ENCODE measurements at places on chromosomes 6 and 20.

GRCh38 chr6:40438246-40438887 lies 148.8 kb downstream of the LRFN2 start:
- DNase-seq = no peak

DNA sequence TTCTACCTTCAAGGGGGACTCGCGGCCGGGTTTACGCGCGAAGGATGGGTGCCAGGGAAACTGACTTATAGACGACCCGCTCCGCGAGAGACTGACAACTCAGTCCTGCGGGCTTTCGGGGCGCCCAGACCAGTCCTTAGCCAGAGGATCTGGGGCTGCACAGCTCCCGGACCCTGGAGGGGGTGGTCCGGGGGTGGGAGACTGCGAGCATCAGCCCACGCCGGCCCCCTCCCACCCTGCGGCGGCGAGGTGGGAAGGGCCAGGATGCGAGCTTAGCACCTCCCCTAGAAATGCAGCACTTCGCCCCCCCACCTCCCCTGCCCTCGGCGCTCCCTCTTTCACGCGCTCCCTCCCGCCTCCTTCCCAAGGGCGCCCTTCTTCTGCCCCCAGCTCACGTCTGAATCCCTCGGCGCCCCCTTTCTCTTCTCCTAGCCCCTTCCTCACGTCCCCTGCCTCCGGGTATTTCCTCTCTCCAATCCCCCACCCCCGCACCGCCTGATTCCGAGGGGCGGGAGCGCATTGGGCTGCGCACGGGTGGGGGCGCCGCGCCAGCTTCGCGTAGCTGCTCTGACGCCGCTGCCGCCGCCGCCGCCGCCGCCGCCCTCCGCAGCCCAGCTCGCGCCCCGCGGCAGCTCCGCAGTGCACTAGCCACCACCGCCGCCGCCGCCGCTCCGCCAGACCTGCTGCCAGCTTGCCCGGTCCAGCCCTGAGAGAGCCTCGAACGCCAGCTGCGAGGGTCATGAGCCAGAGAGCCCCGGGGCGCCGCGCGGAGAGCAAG lies at the start of gene SLC32A1:
Gene SLC32A1 (plus strand): TSS at position 639 of the 778 bp plus-strand sequence. CDS start 239 bp downstream, outside the sequence.
- no peak for DNase-seq

DNA sequence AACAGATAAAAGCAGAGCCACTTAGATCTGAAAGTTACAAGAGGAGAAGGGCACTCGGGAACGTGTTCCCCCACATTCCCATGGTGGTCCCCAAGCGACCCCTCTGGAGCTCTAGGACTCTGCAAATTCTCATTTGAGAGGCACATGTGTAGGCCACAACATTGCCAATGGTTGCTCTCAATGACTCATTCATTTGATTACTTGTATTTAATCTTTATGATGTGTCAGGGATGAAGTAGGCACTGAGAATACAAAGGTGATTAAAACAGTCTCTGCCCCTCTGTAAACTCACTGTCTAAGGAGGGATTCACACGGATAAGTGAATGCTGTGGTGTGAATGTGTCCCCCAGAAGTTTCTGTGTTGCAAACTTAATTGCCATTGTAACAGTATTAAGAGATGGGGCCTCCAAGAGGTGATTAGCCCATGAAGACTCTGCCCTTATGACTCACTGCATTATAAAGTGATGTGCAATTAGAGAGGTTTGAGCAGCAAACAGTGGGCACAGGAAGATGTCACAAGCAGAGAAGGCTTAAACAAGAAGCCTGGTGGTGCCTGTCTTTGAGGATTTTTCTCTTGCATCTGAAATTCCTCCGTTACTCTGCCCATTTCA lies 34.0 kb upstream of the TRAM2 start:
- DNase-seq = no peak

- no peak for DNase-seq
Observed at GRCh38 chr6:32132110-32132509, 2.0 kb upstream of the FKBPL start.

DNA sequence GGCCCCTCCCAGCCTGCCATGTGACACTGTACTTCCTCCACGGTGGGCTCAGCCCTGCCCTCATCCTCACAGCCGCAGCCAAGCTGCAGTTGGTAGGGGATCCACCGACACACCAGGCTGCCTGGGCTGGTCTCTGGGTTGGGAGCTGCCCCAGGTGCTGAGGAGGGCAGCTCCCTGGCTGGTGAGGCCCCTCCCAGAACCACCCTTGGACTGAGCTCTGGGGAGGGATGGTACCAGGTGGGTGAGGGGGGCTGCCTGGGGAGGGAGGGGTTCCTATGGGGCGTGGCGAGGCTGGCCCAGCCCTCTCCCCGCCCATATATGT lies 185 bp upstream of the TNFRSF6B start:
- DNase-seq = peak; percentile 38

DNA sequence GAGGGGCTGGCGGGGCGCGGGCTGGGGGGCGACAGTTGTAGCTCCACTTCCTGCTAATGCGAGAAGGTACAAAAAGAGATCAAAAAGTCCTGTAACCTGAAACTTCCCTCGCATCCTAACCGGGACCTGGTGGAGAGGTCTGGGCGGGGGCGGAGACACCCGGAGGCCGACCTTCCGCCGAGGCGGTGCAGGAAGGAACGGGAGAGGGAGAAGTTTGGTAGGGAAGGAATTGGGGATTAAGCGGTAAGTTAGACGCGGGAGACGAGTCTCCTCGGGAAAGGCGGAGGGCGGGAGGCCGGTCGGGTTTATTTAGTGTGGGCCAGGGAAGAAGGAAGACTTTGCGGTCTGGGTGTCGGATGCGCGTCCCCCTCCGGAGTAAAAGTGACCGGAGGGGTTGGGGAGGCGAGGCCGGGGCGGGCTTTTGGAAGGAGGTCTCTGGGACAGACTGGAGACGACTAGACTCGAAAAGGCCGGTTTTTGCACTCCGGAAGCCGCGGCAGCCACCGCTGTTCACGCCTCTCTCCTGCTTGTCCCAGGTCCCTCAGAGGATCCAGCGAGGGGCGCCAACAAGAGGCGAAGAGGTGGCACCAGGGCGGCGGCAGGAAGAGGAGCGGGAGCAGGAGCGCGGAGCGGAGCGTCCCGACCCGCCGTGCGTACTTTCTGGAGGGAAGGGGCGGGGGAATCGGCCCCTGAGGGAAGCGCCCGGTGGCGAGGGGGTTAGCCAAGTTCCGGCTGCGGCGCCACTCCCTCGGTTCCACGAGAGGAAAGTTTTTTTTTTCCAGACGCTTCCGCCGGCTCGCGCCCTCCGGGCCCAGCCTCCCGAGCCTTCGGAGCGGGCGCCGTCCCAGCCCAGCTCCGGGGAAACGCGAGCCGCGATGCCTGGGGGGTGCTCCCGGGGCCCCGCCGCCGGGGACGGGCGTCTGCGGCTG lies 734 bp downstream of the TPBG start:
- DNase-seq = no peak

DNA sequence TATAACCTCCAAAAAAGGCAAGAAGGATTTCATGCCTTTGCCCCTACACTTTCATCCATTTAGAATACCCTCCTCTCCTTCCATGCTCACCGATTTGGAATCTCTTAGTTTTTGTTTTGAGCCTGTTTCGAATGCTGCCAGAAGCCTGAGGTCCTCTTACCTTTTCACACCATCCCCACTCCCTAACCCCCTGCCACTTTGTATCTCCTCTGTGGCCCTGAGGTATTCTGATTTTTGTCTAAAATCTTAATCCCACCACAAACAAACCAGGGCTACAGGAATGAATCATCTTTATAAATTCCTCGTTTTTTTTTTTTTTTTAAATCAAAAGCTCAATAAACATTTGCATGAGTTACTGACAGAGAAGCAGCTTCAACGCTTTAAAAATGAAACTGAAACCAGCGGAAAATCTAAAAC lies 1.6 kb upstream of the RPS12 start:
- DNase-seq = no peak

- DNase-seq = peak; percentile 79
Observed at GRCh38 chr6:89371849-89372505, 19.5 kb upstream of the UBE2J1 start.

GRCh38 chr6:141963543-141964295 lies 169.0 kb upstream of the GJE1 start:
- no peak for DNase-seq

DNA sequence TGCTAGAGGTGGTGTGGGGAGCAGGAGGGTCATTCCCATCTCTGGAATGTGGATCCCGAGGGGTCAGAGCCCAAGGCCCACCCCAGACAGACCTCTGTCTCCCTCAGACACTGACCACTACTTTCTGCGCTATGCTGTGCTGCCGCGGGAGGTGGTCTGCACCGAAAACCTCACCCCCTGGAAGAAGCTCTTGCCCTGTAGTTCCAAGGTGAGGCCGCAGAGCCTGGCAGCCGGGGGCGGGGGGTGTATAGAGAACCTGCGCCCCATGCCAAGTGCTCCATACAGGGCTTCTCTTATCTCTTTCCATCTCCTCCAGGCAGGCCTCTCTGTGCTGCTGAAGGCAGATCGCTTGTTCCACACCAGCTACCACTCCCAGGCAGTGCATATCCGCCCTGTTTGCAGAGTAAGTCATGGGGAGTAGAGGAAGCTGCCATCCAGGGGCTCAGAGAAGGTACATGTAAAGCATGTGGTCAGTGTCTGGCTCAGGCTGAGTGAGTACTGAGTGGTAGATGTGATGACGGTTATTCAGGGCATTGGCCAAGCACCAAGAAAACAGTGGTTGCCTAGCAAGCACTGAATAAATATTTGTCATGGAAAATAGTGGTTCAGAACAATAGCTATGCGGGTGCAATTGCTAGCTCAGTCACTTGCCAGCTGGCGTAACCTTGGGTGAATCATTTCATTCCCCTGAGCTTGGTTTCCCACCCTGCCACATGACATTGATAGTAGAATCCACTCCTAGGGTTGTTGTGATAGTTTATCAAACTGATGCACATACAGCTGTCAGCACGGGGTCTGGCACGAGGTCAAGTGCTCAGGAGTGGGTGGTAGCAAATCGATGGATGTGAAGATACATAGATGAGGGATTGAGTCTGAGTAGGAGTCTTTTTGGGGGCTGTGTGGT lies 3.5 kb downstream of the PIGT start:
- DNase-seq = no peak

GRCh38 chr6:52662031-52662430 lies 8.9 kb upstream of the TMEM14A start:
- no peak for DNase-seq

GRCh38 chr6:36364669-36365479 lies 22.6 kb downstream of the ETV7 start:
- DNase-seq = no peak

- peak; percentile 78 for DNase-seq
Observed at GRCh38 chr20:63979557-63980316, at the start of gene SAMD10. Gene SAMD10 (minus strand): TSS chr20:63979642. CDS start chr20:63979467, 175 bp downstream.

GRCh38 chr6:71290611-71291010 lies 2.0 kb downstream of the OGFRL1 start:
- no peak for DNase-seq

DNA sequence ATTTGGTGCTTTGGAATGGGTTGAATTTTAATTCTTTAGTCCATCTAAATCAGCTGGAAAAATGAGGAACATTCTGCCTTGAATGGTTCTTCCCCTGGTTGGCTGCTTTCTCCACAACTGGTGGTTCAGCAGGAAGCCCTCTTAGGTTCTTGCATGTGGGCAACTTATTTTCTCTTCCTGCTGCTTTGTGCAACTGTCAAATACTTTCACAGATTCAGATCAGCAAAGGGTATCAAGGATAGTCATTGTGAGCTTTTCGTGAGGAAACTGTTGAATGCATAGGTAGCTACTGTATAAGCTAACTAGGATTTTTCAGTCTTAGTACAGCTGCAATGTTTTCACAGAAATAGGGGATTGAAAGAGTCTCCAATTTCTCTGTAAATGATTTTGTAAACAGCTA lies 72.9 kb upstream of the MRAP2 start:
- no peak for DNase-seq

GRCh38 chr6:20440296-20440695 lies 38.6 kb downstream of the E2F3 start:
- no peak for DNase-seq

DNA sequence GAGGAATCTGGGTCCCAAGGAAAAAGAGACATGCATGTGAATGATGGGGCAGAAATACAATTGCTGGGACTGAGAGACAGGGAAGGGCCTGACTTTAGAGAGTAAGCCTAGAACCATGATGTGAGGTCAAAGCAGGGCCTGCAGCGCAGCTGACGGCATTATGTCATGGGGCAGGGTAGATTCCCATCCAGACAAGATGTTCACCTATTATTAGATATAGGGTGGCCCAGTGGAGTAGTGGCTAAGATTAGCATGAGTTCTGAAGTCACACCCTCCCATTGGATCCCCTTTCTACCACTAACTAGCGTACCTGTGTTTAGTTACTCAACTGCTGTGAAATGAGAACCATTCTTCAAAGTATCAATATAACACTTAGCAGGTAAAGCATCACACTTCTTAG lies 39.6 kb downstream of the NDUFAF5 start:
- no peak for DNase-seq

- DNase-seq = no peak
Observed at GRCh38 chr20:19750907-19751636, 7.0 kb upstream of the RIN2 start.

DNA sequence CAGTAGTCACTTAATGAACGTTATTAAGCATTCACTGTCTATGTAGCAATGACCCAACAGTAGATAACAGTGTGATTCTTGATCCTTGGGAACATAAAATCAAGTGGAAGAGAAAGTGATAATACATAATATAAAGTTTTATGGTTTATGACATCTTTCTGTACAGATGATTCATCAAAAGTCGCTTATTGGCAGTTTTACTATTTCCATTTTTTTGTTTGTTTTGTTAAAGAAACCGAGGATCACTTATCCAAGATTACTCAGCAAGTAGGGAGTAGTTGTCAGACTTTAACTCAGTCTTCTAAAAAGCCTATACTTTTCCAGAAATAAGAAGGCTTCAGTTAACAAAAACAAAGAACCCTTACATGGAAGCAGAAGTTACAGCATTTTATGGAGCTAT lies 260.8 kb downstream of the ZFAND3 start:
- DNase-seq = no peak

- DNase-seq = no peak
Observed at GRCh38 chr6:85684133-85684808, 41.6 kb upstream of the SYNCRIP start.

DNA sequence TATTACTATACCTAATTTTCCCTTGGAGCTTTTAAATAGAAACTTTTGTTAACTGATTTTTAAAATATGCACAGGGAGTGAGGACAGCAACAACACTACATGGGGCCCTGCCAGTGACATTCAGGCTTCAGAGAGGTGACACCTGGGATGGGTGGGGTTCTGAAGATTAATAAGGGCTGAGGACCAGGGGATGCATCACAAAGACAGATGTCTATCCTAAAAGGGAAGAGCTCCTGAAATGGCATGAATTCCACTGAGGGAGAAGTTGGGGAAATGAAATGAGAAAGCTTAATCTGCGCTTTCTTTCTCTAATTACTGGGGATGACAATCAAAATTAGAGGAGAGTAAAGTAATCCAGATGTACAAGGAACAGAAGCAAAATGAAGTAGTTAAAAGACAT lies 162.8 kb downstream of the BTBD9 start:
- no peak for DNase-seq

DNA sequence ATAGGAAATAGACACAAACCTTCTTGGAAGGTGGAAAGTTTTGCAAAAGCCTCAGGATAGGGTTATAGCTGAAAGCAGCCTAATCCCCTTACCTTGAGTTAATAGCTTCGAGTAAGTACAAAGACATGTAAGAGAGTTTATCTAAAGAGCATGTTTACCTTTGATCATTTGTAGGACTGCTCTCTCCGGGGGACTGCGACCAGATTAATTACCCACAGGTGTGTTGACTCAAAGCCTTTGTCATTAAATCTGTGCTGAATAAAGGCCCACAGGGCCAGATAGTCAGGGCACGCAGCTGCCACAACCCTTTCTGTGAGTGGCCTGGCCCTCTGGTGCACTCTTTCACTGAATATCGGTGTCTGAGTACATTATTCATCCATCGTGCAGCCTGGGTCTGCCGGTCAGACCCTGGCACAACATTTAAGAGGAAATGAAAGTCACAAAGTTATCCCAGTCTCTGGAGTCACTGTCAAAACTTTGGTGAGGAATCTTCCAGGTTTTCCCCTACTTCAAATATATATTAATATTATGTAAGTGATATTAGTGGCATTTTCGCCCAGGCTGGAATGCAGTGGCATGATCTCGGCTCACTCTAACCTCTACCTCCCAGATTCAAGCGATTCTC lies 5.4 kb upstream of the MICA start:
- DNase-seq = no peak
